ELF-1 (cell line): ENCODE measurements at places on chromosomes 2 and 18.

DNA sequence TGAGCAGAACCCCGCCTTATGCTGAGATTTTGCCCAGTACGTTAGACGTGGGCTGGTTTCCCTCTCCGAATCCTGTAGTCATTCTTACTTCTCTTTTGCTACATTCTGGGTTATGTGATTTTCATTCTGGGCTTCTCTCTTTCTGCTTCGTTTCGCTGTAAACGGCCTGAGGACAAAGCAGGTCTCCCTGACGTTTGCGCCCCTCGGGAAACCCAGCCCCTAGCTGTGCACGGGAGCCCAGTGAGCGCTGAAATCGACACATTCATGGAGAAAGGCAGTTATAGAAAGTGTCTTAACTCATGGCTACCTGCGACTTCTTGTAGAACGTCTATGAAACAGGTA is 22.7 kb upstream of the MC5R start:
- DNase-seq, result no peak

DNA sequence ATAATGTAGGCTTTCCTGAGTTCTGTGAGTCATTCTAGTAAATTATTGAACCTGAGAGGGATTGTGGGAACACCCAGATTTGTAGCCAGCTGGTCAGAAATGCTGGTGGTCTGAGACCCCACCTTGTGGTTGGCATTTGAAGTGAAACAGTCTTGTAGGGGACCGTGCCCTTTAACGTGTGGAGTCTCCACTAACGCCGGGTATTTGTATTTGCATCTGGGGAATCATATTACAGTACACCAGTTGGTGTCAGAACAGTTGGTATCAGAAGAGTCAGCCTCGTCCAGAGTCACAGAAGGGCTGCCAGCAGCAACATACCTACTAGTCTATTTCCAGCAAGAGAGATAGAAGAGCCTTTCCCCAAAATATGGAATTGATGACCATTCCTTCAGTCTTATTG is 38.3 kb upstream of the PTPN4 start:
- peak; percentile 14 for DNase-seq

DNA sequence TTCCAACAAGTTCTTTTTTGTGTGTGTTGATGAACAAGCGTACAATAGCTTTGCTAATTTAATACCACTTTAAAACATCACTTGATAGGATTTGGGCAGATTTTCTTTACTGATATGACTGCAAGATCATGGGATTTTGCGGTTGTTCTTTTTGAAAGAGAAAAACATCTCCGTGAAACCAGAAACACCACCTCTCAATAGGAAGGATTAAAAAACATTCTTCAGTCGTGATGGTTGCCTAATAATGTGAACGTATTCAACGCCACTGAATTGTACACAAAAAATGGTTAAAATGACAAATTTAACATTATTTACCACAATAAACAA is 19.3 kb downstream of the RBMS1 start:
- no peak for DNase-seq

DNA sequence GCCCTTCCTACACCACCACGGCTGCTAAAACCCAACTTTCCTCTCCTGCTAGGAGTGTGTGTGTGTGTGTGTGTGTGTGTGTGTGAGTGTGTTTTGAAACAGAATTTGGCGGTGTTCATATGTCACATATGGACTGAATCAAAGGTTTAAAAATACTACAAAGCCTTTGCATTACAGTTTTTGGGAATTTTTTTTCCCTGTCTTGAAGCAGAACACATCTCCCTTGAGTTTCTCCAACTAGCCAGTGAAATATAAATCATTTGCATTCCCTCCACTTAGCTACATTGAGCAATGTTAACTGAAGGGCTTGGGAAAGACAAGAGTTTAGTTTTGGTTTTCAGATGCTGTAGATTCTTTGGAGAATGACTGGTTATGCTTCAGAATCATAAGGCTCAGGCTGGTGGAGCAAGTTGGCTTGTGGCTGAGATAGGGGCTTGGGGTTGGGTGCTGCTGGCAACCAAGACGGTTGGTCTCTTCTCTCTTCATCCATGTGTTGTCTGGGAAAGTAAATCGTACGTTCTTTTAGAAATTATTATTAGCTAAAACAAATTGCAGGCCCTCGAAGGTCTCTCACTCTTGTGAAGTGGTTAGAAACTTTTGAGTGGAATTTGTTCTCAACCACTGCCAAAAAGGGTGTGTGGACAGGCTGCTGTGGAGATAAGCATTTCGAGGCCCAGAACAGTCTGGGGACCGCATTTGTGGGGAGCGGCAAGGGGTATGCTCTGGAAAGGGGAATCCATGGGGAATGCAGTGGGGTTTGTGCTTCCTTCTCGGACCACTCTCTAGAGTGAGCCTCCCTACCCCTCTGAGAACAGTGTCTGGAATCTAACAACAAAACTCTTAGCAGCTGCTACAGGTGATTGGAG is 1.4 kb downstream of the NRP2 start:
- no peak for DNase-seq

DNA sequence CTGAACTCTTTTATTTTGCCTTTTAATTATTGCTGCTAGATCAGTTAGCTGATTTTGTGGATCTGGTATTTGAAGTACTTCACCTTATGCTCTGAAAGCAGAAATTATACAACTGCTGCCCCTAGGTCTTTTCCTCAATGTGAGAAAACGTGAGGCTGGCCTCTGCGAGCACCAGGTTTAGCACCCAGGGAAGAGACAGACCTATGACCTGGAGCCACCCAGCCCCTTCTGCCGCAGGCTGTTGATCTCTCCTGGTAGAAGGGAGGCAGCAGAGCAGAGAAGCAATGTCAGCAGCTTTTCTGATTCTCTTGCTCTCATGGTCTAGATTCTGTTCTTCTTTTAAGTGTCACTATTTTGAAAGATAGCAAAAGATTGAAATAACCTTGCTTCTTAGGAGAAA is 19.9 kb downstream of the TRAPPC12 start:
- DNase-seq, result peak; percentile 62

DNA sequence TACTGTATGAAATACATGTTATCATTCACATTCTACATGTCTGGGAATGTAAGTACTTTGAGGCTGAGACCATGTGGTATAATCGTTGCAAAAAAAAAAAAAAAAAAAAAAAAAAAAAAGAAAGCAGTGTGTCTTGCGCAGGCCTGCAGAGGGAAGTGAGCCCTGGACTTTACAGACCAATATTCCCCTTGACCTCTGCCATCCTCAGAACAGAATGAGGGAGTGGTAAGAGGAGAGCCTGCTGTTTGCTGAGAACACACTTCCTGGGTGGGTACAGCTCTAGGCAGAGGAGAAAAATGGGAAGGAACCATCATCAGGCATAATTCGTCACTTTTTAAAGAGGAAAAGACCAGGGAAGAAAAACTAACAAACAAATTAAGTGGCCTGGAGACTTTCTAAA is 28.8 kb upstream of the TBC1D8 start:
- no peak for DNase-seq

GRCh38 chr18:65990174-65990690 is 239.4 kb downstream of the CDH7 start:
- DNase-seq, result no peak

DNA sequence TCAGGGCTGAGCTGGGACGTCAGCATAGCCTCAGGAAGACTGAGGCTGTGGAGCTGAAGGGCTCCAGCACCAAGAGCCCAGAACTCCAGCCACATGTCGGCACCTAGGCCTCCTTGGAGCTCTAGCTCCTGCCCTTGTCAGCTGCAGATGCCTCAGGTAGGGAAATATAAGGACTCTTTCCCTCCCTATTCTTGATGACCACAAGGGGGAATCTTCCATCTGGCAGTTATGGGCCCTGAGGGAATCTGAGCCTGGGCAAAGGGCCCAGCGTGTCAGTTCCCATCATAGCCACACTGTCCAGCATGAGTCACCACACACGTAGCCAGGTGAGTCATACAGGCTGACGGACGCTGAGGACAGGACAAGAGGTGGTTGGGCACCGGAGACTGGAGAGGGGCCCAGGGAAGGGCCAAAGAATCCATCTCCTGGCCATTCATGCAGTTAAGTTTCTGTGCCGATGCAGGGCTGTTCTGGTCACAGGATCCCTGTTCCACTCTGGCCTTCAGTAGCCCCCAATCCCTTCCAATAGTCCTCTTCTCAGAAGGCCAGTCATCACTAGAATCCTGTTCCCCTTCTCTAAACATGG is 1.8 kb downstream of the MPV17 start:
- peak; percentile 89 for DNase-seq

- no peak for DNase-seq
These were observed 86.8 kb downstream of the FMNL2 start for GRCh38 chr2:152421521-152422370.

DNA sequence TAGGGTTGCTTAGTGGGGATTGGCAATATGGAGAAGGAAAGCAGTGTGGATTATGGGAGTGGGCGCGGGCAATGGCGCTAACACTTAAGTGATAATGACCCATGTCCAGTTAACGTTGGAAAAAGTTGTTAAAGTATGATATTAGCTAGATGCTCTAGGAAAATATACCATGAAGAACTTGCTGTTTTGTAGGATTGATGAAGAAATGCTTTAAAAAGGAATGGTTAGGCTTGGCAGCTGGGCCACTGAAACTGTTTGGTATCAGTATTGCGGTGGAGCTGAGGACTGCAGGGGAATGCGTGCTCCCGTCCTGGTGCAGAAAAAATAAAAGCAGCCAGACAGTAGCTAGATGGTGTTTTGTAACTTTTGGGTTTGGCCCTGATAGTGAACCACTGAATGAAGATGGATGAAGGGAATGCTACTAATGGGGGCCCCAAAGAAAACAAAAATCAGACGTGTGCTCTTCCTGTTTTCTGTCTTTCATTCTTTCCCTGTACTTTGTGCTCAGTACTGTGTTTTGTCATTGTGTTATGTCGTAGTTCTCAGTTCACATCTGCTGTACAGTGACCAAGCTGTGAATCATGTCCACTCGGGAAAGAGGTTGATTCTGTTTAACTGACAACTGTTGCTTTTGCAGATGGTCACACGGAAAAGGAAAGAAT is 999 bp downstream of the INSIG2 start:
- DNase-seq, result peak; percentile 29

DNA sequence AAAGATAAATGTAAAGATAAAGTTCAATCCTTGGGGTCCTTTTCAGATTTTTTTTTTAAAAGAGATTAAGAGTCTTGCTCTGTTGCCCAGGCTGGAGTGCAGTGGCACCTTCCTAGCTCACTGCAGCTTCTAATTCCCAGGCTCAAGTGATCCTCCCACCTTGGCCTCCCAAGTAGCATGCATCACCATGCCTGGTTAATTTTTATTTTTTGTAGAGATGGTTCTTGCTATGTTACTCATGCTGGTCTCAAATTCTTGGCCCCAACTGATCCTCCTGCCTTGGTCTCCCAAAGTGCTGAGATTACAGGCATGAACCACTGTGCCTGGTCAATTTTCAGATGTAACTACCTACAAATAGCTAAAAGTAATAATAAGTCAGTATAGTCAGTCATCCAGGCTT is 21.1 kb downstream of the NFE2L2 start:
- no peak for DNase-seq
